ENCODE measurements at places on chromosomes 3 and 15.

GRCh38 chr15:66646308-66646707 is 55.7 kb upstream of the SMAD6 start:
- DNase-seq = peak; percentile 59

- no peak for DNase-seq
Measured at GRCh38 chr3:173221010-173221409, 80.0 kb upstream of the SPATA16 start.

- no peak for DNase-seq
Measured at GRCh38 chr15:73584699-73585420, 48.3 kb downstream of the NPTN start.

GRCh38 chr15:42021593-42021992 is 751 bp upstream of the PLA2G4E start:
- no peak for DNase-seq

GRCh38 chr3:59908280-59908679 is 858.5 kb upstream of the CFAP20DC start:
- DNase-seq = no peak

GRCh38 chr3:154967090-154967489 is 113.0 kb upstream of the MME start:
- DNase-seq = no peak

- DNase-seq = no peak
Measured at GRCh38 chr3:27752926-27753325, 30.8 kb upstream of the EOMES start.

- DNase-seq = no peak
Measured at GRCh38 chr3:9342696-9343095, 20.2 kb upstream of the THUMPD3 start.

- no peak for DNase-seq
Measured at GRCh38 chr3:29515451-29515850, 234.6 kb downstream of the RBMS3 start.

GRCh38 chr3:145087038-145087437 is 1073.9 kb downstream of the PLOD2 start:
- DNase-seq = no peak

- peak; percentile 90 for DNase-seq
Measured at GRCh38 chr15:31325595-31326155, 960 bp upstream of the KLF13 start.

DNA sequence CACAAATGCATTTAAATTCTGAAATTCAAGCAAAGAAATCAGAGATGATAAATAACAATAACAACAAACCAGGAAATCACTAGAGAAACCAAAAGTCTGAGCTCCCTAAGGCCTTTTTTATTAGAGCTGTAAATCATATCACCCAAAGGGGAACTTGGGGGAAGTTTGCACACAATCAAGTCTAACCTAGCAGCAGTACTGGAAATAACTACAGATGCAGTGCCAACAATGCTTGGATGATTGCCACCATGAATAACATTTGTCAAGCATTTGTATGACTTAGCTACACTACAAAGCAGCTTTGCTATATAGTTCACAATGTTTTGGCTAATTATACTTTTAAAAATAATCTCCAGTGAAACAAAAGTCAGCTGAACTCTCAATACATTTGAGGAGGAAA is 27.8 kb downstream of the SHQ1 start:
- no peak for DNase-seq

GRCh38 chr3:129605203-129605921 is 1.1 kb downstream of the PLXND1 start:
- DNase-seq = peak; percentile 67

DNA sequence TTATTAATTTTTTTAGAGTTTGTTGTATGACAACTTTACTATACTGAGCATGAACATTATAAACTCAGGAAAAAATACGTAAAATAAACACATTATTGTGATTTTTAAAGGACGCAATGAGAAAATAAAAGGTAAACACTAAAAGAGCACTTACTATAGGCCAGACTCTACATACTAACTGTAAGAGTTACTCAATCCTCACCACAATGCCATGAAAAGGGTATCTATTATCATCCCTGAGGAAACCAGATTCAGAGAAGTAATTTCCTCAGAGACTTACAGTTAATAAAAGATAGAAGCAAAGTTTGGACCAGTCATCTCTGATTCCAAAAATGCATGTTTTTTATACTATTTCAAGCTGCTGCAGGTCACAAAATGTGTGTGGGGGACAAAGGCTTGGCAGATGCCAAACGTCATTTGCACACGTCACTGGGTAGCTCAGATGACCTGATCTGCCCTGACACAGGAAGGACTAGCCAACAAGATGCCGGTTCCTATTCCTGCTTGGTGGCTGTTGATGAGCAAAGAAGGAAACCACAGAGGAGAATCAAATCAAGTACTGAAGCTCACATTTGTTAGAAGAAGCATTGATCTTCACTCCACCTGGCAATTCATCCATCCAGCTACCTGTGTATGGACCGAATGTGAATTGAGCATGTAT is 42.3 kb downstream of the KLHL6 start:
- no peak for DNase-seq

GRCh38 chr3:124680521-124680920 is 49.7 kb upstream of the UMPS start:
- no peak for DNase-seq

- DNase-seq = no peak
Measured at GRCh38 chr3:138944929-138945708, 1.8 kb downstream of the FOXL2 start.

- DNase-seq = no peak
Measured at GRCh38 chr15:23648920-23649515, 1.4 kb upstream of the MAGEL2 start.

DNA sequence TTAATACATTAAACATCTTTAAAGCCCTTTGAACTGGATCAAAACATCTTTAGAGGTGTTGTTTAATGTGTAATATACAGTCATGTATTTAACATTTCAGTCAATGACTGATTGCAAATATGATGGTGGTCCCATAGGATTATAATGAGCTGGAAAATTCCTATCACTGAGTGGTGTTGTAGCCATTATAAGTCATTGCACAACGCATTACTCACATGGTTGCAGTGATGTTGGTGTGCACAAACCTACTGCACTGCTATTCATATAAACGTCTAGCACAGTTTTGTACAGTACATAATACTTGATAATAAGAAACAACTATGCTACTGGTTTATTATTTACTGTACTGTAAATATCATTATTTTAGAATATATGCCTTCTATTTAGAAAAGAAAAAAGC is 75.6 kb downstream of the DTWD1 start:
- DNase-seq = no peak

- no peak for DNase-seq
Measured at GRCh38 chr3:67083277-67083676, 85.2 kb downstream of the KBTBD8 start.

DNA sequence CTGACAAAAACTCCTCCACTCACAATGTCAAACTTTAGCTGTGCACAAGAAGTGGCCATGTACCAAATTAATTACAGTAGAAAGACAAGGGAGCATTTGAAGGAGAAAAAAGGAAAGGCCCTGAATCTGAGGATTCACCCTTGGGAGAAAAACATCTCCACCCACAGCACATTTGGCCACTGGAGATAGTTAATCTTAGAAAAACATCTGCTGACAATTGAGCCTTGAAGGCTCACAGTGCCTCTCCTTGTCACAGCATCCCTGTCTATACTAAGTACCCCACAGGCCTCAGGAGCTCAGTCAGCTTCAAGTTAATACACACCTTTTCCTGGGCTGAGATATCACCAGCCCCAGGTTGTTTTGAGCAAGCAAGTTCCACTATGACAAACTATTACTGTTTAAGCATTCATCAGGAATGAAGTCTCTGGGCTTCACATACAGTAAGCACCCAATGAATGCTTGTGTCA is 78.1 kb upstream of the SETMAR start:
- DNase-seq = no peak

DNA sequence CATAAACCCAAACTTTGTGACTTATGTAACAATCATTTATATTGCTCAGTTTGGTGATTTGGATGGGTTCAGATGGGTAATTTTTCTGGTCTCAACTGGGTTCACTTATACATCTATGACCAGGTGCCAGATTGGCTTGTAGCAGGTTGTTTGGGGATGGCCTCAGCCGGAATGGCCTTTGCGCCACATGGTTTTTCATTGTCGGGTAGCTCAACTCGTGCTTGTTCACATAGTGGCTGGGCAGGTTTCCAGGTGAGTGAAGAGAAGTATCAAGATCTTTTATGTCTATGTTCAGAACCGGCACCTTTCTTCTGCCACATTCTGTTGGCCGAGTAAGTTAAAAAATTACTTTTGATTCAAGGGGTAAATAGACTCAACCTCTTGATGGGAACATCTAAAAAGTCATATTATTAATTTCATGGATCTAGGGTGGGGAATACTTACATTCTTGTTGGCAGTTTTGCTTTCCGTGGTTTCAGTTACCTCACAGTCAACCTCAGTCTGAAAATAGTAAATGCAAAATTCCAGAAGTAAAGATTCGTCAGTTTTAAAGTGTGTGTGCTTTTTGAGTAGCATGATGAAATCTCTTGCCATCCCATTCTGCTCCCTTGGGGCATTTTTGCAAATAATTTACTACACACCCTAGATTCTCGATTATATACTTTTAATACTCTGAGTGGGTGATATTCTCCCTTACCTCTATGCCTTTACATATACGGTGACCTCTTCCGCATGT is 745.7 kb upstream of the CCDC54 start:
- no peak for DNase-seq

- peak; percentile 6 for DNase-seq
Measured at GRCh38 chr15:29100486-29101000, 169.1 kb downstream of the NSMCE3 start.

DNA sequence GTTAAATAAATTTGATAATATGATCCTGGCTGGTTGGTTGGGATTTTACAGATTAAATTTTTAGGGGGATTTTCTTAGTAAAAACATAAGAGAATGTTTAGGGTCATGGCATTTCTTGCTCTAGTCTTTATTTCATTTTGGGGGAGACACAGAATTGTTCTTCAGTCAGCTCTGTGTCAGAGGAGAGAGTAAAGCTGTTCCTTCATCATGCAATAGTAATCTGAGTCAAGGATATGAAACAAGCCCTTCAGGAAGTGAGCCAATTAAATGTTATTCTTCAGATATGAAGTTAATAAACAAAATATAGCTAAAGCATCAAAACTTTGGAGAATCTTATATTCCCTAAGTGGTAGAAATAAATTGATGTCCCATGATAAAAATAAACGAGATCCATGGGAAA is 22.9 kb upstream of the SLC4A7 start:
- DNase-seq = no peak

GRCh38 chr3:34261001-34261385 is 462.6 kb downstream of the PDCD6IP start:
- no peak for DNase-seq

- DNase-seq = no peak
Measured at GRCh38 chr15:84881520-84881830, 3.0 kb upstream of the SLC28A1 start.

- no peak for DNase-seq
Measured at GRCh38 chr15:90564051-90564450, 34.3 kb downstream of the CRTC3 start.

GRCh38 chr3:25380222-25380739 is 47.8 kb upstream of the RARB start:
- DNase-seq = no peak

GRCh38 chr3:169755488-169755887 is 9.4 kb downstream of the TERC start:
- DNase-seq = no peak

DNA sequence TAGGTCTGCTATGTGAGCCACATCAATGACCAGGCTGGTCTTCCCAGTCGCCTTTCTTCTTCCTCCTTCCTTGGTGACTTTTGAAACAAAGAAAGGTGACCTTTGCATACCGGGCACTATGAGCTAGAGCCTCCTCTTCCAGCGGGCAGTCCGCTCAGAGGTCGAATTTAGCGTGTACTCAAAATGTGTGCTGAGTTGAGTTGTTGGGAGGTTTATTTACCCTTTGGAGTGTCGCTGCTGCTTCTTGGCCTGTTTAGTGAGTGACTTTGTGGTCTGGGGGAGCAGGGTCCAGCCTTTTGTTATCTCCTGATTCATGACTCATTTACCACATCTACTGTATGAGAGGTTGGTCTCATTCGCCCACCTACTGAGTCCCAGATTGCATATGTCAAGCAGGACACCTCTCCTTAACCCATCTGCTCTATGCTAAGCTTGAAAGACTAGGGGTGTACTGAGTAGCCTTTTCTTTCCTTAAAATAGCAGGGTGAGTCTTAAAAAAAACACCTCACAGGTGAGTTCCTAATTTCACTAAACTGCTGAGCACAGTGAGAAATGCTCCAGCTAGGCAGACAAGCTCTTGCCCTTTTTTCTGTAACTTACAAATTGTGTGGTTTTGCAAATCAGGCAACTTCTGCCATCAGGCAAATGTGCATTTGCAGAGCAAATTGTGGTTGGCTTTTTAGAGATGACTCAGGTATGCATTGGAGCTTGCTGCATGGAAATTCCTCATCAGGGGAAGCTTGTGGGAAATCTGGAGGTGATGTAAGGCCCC is 3.2 kb upstream of the SIAH2 start:
- no peak for DNase-seq

- DNase-seq = peak; percentile 86
Measured at GRCh38 chr3:25448750-25449692, 21.0 kb downstream of the RARB start.

GRCh38 chr15:38558372-38559059 is 6.1 kb downstream of the RASGRP1 start:
- DNase-seq = no peak

DNA sequence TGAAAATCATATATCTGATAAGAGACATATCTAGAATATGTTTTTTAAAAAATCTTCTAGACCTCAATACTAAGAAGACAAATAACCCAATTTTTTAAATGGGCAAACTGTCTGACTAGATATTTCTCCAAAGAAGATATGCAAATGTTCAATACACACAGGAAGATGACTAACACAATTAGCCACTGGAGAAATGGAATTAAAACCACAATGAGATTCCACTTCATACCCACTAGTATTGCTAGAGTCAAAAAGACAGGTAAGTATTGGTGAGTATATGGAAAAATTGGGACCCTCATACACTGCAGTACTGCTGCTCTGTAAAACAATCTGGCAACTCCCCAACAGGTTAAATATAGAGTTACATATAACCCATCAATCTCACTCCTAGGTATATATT is 33.1 kb upstream of the TOPAZ1 start:
- no peak for DNase-seq

DNA sequence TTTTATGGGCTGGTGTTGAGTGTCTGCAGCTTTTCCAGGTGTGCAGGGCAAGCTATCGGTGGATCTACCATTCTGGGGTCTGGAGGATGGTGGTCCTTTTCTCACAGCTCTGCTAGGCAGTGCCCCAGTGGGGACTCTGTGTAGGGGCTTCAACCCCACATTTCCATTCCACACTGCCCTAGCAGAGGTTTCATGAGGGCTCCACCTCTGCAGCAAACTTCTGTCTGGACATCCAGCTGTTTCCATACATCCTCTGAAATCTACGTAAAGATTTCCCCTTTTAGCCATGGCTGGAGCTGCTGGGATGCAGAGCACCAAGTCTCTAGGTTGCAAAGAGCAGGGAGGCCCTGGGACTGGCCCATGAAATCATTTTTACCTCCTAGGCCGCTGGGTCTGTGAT is 11.6 kb downstream of the RFX7 start:
- no peak for DNase-seq

DNA sequence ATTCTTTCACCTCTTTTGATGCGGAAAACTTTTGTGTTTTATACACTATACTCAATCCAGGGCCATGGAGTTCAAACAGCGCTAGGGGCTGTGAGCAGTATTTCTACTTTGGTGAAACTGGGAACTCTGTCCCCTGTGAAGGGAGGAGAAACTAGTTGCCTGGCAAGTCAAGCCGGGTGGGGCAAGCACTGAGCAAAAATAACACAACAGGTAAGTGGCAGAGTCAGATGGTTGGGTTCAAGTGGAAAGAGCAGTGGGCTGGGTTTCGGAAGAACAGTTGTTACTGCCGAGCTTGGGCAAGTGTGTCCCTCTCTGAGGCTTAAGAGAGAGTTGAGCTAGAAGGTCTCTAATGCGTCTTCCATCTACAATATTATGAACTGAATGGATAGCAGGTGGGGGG is 59.7 kb upstream of the ROPN1 start:
- no peak for DNase-seq

All from left hindlimb (tissue), 1 donor.